Dorsolateral prefrontal cortex (tissue), 122 donors: ENCODE measurements at places on chromosomes 11 and 22.

GRCh38 chr22:34301569-34301968, 381.3 kb upstream of the LARGE1 start:
- DNase-seq: no peak

GRCh38 chr11:45896422-45896984, 10.6 kb downstream of the FREY1 start:
- DNase-seq: no peak

DNA sequence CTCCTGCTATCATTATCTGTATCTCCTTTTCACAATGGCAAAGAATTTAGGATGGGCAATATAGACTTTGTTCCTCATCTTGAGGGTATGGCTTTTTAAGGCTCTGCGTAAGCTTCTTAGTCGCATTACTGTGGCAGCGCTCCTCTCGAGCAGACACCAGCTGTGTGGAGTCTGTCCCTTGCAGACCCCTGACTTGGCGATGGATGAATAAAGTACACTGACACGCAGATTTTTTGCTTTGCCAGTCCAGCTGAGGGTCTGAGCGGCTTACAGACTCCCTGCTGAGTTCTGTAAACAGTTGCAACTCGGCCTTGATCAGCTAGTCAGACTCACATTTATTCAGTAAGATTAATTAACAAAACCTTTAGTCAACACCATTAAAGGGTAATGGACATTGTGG, 390.0 kb upstream of the CNTN5 start:
- DNase-seq: no peak

DNA sequence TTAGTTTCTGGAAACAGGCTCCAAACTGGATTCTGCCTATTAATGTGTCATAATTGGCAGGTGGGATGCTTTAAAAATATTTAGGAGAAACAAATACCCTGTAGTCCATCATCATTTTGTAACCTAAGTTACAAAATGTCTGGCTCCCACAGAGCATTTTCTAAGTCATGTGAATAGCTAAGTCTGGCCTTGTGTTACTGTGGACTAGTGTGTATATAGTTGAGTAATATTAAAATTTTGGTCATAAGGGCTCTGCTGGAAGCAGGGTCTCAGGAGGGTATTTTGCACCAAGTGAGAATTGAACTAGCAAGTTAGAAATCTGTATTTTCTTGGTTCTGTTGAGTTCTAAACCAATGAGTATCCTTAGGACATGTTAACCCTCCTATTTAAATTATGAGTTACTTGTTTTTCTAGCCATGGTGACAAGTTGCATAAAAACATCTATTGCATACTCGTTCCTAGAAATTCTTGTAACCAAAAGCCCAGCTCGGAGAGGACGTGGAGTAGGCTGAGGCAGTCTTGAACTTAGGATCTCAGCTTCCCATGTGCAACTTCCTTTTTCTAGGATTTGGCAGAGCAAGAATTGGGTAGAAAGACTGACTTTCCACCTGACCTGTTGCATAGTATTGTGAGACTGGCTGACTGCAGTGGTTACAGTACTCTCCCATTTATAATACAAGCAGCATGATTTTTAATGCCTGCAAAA, 5.4 kb downstream of the PTPMT1 start:
- DNase-seq: no peak

GRCh38 chr11:58562375-58562800, 13.3 kb downstream of the LPXN start:
- no peak for DNase-seq

- no peak for DNase-seq
Measured at GRCh38 chr22:16845881-16846280, 20.7 kb upstream of the XKR3 start.

DNA sequence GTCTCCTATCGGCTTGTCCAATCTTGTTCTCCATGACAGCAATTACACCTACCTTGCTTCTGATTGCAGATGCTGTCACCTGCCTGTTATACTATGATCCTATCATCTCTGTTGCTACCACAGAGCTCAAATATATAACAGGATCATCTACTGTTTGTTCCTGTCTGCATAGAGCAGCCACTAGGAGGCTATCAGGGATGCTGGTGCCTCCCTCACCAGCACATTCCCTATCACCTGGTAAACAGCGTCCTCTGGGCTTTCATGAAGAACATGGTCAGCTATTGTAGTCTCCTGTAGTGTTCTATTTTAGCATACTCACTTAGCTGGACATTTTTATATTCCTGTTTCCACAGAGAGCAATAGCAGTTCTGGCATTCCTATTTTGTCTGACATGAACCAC, 87.8 kb upstream of the FAT3 start:
- no peak for DNase-seq

DNA sequence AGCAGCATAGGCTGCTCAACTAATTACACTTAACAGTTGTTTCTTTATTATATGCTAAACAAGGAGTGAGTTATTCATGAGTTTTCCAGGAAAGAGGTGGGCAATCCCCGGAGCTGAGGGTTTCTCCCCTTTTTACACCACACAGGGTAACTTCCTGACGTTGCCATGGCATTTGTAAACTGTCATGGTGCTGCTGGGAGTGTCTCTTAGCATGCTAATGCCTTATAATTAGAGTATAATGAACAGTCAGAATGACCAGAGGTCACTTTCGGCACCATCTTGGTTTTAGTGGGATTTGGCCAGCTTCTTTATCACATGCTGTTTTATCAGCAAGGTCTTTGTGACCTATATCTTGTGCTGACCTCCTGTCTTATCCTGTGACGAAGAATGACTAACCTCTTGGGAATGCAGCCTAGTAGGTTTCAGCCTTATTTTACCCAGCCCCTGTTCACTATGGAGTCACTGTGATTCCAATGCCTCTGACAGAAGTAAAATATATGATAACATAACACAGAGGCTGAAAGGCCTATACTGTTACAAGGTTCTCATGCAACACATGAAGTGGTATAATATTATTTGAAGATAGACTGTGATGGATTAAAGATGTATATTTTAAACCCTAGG, 41.3 kb upstream of the RDX start:
- DNase-seq: no peak

- DNase-seq: peak; percentile 83
Measured at GRCh38 chr22:27804470-27805297, 3.1 kb upstream of the MN1 start.

DNA sequence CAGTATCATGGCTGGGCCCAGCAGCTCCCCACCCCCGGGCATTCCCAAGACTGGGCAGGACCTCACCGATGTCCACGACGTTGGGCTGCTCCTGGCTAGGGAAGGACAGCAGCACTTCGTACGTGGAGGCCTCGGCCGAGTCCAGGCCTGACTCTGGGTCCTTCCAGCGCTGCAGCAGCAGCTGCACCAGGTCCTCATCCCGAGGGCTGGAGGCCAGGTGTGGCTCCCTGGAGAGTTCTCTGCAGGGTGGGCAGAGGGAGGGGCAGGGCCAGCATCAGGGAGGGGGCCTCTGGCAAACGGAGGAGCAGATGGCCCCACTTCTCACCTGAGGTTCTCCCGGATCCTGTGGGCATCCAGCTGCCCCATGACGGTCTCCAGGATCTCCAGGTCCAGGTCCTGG, 341 bp downstream of the NAALADL1 start:
- no peak for DNase-seq

DNA sequence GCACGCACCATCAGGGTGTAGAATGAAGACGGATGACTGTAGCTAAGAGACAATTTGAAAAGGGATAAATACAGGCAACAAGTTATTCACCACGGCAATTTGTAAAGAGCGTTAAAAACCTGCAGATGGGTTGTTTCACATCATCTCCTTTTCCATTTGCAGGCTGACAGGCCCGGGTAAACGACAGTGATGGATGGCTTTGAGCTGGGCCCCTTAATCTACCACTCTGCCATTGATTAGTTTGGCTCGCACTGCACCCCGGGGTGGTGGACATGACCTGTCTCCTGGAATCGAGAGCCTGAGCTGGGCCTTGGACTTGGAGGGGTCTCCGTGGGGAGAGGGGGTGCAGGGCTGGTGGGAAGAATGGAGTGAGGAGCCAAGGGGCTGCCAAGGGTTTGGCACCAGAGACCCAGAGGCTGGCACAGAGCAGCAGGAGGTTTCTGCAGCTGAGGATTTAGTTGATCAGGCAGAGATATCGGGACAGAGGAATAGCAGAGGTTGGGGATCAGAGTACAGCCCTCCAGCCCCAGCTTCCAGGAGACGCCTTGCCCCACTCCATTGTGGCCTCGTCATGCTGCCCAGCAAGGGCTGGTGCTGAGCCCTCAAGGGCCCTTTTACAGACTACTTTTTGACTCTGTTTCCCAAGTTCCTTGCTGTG, 110.6 kb upstream of the NECTIN1 start:
- DNase-seq: no peak

GRCh38 chr22:29816128-29816527, 21.9 kb downstream of the ASCC2 start:
- DNase-seq: no peak

DNA sequence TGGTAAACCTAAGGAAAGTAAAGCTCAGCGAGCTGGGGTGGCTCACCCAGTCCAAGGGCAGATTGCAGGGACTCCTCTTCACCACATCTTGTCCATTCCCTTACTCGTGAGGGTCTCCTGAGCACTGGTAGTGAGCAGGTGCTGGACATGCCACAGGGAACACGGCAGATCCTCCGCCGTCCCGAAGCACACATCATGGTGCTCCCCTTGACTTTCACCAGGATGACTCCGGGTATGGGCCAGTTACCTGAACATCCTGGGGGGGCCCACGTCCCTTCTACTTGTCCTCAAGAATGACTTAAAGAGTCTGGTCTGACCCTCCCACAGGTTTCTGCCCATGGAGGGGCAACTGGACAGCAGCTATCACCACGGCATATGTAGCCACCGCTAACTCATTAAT, 8.0 kb upstream of the SF1 start:
- no peak for DNase-seq

DNA sequence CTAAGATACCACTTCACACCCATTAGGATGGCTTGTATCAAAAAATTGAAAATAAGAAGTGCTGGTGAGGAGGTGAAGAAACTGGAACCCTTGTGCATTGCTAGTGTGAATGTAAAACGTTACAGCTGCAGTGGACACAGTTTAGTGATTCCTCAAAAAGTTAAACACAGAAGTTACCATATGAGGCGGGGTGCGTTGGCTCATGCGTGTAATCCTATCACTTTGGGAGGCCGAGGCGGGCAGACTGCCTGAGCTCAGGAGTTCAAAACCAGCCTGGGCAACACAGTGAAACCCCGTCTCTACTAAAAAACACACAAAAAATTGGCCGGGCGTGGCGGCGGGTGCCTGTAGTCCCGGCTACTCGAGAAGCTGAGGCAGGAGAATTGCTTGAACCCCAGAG, 43.5 kb downstream of the SGSM3 start:
- no peak for DNase-seq

GRCh38 chr22:23102776-23103175, 32.5 kb downstream of the GNAZ start:
- no peak for DNase-seq

GRCh38 chr22:39133871-39134270, 18.6 kb downstream of the CBX7 start:
- DNase-seq: no peak

GRCh38 chr11:32288276-32288675, 147.1 kb downstream of the WT1 start:
- DNase-seq: no peak

GRCh38 chr11:92048415-92048814, 176.2 kb upstream of the FAT3 start:
- no peak for DNase-seq

DNA sequence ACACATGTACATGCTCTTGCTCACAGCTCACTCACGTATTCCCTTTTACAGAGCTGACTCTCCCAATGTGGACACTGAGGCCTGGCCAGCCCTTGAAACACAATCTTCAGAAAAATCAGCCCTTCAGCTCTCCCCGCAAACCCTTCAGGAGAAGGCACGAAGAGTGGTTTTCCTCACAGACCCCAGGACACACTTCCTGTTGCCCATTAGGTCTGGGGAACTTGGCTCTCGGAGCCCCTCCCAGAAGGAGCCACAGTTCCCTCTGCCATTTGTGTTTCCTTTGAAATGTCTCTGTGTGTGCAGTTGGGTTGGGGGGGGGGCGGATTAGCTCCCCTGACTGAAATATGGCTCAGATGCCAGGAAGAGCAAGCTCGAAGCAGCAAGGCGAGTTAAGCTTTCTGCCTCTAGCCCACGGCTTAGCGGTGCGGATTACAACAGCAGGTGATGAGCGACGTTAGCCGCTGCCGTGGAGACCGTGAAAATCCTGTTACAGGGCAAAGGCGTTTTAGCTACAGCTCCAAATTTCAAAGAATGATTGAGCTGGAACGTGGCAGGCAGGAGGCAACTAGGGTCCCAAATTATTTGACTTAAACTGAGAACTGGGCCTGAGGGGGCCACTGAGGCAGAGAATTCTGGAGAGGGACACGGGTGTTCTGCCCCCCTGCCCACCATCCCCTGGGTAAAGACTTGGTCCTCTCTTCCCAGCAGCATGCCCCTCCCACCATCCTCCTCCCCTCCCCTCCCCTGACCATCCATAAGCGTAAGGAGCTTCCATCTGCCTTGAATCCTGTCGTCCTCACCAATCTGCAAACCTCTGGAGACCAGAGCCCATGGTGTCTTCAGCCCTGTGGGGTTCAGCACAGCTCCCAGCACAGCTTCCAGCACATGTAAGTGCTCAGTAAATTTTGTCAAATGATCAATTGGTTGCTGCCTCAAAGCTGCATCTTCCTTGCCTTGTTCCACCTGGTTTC, 598.6 kb downstream of the BUD13 start:
- no peak for DNase-seq

GRCh38 chr22:27011133-27011532, 353.7 kb downstream of the MIAT start:
- no peak for DNase-seq

DNA sequence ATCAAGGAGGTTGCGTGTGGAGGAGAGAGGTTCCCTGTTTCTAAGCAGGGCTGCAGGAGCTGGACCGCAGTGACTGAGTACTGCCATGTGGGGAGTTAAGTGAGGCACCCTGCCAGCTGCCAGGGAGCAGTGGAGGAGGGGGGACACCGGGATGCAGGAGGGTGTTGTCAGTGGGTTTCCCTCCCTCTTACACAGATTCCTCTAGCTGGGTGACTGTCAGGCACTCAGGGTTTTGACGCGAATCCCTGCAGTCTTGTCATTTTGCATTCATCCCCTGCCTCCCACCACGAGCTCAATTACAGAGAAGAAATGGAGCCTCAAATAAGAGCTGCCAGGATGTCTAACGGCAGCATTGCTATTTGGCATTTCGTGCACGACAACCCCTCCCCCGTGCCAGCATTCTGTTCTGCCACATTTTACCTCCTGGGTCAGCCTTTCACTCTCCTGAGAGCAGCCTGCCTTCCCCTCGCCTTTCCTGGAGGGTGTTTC, 119.8 kb upstream of the SORL1-AS1 start:
- DNase-seq: no peak

GRCh38 chr11:123255909-123256308, 60.9 kb upstream of the CLMP start:
- no peak for DNase-seq

- DNase-seq: no peak
Measured at GRCh38 chr22:36430863-36431262, 43.1 kb upstream of the MYH9 start.

GRCh38 chr11:1922481-1923081, 3.1 kb downstream of the TNNT3 start:
- DNase-seq: no peak

GRCh38 chr11:367956-368413, 1.3 kb upstream of the B4GALNT4 start:
- DNase-seq: no peak
